ENCODE measurements at places on chromosomes 7 and 10.

DNA sequence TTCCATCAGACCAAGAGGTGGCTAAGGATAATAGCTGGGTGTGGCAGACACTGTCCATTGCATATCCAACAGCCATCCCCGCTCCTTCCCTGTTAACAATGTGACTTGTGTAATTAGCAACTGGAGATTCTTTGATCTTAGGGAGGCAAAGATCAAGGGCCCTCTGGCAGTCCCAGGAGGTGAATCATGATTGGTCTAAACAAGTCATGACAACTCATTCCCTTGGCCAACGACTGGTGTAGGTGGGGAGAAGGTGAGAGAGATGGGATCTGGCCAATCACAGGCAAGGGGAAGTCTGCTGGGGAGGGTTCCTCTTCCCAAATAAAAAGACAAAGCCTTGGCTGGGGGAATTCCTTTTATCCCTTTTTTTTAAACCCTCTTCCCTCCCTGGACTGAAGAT lies 46.2 kb upstream of the COMTD1 start:
- no peak for DNase-seq

- DNase-seq = peak; percentile 39
Measured at GRCh38 chr10:102119417-102120141, 589 bp downstream of the LDB1 start.

- DNase-seq = no peak
Measured at GRCh38 chr7:5766321-5766761, 15.1 kb downstream of the RNF216 start.

GRCh38 chr10:116324951-116325635 lies 845 bp downstream of the CCDC172 start:
- DNase-seq = no peak

DNA sequence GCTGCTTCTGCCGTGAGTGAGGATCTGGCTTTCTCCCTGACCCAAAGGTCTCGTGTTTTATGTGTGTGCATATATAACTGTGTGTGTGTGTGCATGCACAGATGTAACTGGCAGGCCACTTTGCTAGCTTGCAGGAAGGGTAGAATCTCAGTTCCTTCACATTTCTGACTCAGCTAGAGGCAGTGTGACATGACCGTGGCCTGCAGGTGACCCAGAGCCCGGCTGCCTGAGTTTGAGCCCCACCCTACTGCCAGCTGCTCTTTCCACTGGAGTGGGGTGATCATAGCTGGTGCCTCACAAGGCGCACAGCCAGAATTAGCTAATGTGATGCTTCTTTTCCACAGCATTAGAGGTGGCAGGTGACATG lies 9.3 kb upstream of the MYL7 start:
- no peak for DNase-seq

DNA sequence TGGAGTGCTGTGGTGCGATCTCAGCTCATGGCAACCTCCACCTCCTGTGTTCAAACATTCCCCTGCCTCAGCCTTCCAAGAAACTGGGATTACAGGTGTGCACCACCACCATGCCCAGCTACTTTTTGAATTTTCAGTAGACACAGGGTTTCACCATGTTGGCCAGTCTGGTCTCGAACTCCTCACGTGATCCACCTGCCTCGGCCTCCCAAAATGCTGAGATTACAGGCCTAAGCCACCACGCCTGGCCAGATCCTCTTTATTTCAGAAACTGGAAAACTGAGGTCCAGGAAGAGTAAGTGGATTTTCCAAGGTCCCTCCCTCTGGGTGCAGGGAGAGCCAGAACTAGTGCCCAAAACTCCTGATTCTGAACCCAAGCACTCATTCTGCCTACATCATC lies 413.1 kb upstream of the AUTS2 start:
- DNase-seq = no peak

GRCh38 chr7:141444961-141445360 lies 106.2 kb upstream of the AGK start:
- DNase-seq = no peak

- DNase-seq = no peak
Measured at GRCh38 chr7:142263598-142264380, 5.9 kb upstream of the PRSS58 start.
